ENCODE measurements at places on chromosomes 4 and X.

- DNase-seq, result no peak
Observed at GRCh38 chr4:4507923-4508322, 33.9 kb downstream of the STX18 start.

DNA sequence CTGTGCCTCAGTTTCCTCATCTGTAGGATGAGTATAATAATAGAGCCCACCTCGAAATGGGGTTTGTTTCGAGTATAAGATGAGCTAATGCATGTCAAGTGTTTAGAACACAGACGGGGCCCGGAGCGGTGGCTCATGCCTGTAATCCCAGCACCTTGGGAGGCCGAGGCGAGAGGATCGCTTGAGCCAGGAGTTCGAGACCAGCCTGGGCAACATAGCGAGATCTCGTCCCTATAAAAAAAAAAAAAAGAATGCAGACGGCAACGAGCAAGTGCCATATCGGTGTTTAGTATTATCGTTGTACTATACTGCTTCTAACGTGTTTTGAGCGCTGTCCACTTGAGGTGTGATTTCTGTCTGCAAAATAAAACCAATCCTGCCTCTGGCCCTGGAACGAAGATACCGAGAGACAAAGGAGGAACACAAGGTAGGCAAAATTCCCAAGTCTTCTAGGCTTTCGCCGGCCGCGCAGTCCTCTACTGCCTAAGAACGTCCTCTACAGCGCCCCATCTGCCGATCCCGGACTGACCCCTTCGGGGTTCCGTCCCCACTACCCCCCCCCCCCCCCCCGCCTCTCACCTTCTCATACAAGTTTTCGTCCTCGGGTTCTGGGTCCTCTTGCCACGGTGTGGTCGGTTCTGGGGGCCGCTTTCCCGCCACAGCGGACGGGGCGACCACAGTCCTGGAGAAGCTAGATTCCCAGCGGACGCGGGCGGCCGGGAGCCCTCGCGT, 442 bp downstream of the NDUFB11 start:
- no peak for DNase-seq

DNA sequence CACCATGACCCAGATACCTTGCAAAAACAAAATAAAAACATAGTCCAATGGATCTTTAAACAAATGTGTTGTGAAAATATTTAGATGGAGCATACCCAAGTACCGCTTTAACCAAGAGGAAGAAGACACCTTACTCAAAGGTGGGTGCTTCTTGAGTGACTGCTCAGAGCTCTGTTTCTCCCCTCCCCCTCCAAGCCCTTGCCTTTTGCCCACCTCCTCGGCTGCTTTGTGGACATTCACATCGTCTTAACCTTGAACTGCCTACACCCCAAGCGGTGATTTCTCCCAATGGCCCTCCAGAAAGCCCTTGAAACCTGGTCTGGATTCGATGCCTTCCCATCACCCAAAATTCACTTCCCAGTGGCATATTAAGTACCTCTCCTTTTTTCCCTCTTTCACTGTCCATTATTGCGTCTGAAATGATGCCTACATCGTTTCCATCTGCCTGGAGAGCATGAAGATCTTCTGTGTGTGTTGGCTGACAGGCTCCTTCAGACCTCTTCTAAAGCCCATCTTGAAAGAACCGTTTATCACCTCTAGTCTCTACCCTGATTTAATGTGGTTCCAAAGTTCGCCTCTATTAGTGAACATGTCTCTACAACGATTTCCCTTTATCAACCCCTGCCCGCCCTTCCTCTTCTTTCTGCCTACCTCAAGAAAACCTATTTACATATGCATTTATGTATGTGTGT, 968 bp downstream of the GPRIN3 start:
- no peak for DNase-seq

DNA sequence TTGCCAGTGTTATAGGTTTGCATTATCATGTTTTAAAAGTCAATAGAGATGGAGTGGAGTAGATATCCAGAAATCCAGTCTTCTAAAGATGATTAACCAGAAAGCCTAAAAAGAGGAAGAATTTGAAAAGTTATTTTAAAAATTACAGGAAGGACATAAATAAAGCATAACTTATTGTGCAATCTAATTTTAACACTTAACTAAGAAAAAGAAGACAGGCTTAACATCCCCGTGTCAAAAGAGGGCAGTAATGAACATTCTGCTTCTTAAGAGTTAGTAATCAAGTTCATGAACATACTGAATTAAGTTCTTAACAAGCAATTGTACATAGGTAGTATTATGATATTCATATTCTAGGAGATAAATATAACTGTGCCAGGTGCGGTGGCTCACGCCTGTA, 39.3 kb downstream of the ELF2 start:
- no peak for DNase-seq

DNA sequence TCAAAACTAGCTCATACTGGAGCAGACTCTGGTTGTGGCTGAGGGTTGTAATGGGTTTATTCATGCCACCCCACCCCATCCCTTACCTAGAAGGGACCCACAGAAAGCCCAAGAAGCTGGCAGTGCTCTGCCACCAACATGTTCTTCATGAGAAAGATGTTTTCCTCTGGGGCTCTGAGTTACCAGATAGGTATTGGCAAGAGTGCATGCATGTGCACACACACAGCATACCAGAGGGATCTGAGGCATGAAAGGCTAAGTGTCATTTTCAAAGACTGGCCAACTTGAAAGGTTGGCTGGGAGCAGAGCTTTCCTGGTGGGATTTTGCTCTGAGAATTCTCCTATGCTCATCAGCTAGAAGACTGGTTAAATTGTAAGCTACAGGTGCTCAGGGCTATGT, 65.2 kb downstream of the PHOX2B start:
- no peak for DNase-seq

DNA sequence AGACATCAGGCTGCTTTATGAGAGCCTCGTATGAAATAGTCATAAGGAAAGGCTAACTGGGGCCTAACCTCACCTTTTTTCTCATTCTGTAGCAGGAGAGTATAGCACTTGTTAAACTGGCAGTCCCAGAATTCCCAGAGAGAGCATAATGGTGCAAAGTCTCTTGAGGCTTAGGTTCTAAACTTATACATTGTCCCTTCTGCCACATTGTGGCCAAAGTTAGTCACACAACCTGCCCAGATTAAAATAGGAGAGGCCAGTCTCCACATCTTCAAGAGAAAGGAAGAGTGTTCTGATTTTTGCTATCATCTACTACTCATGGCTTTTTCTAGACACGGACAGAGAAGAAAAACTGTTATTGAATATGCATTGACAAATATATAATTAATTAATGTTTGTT, 1588.9 kb upstream of the PCDH7 start:
- DNase-seq, result no peak

DNA sequence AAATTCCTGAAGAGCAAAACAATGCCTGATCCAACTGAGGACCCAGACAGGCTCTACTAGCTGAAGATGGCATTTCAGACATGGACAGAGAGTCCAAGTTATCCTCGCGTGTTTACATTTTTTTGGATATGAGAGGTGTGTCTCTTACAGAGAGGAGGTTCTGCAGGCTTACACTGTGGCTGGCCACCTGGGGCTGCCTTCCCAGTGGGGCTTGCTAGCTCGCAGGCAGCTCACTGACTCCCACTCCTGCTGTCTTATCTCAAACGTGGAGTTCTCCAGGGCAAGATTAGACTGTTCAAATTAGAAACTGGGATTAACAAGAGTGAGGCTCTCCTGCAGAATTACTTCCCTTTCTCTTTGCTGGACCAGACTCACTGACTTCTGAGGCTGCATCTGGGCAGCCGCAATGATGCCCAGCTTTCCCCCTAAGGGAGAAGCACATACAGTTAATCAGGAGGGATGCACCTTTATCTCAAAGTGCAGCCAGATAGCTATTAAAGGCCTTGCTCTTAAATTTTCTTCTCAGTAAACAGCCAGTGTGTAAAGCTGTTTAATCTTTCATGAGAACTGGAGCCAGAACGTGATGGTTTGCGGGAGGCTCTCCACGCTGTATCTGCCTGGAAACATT, 123.0 kb downstream of the ENPP6 start:
- no peak for DNase-seq

DNA sequence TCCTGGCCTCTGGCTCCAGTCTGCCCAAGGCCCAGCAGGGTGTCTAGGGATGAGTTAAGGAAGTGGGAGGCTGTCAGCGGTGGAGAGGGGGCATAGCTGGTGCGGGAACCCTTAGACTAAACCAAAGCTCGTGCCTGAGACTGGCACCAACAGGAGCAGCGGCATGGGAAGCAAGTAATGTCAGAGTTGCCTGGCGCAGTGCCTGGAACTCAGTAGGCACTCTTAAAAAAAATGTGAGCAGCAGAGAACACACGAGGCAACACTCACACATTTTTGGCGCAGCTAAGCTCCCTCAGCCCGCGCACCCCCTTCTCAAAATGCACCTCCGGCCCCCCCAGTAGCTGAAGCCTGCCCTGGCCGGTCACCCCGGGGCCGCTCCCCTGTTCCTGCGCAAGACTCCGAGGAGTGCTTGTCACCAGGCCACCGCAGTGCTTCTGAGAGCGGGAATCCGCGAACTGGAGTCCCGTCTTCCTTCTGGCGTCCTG, 583 bp downstream of the GABRE start:
- no peak for DNase-seq

DNA sequence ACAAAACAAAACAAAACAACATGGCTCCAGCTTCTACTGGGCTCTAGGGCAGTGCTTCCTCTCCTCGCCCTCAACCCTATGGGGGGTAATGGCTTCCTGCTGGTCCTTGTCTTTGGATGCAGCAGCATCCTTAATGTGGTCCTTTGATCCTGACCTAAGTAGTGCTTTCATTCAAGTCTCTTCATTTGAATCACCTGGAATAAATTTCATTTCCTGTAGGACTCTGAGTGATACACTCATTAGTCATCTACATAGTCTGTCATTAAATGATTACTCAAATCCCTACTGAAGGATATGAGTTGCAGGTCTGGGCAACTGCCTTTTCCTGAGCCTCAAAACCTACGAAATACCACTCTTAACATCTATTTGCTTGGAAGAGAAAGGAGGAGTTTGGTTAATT, 54.5 kb downstream of the RHOH start:
- DNase-seq, result no peak

DNA sequence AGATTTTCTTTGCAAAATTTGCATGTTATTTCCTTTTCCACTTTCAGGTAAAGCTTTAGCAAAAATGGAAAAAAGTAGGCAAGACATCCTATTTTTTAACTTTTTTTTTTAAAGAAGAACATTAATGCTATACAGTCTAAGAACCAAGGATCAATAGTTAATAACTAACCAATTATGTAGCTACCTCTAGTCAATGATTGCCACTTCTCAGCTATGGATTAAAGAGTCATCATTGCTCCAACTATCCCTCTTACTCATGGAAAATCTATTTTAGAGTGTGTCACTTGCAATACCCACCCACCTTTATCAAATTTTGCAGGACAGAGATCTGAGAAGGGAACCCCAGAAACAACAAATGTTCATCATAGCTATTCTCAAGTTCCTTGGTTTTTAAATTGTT, 223.1 kb downstream of the ANK2 start:
- no peak for DNase-seq

DNA sequence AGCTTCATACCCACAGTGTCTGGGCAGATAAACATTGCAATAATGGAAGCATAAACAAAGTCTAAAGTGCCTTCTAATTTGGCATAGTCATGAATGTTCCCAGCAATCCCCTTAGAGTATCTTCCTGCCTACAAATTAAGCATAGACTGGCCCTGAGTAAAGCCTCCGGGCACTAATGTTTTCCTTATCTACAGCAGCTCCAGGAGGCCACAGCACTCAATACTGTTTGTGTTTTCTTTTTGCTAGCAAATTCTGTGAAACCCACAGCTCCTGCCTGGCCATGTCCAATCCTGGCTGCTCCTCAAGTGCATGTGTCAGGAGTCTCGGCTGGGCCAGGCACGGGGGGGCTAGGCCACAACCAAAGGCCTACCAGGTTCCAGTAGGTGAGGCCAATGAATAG, 102.7 kb upstream of the TBC1D9 start:
- no peak for DNase-seq

GRCh38 chr4:104593019-104593418, 98.3 kb upstream of the CXXC4 start:
- no peak for DNase-seq

GRCh38 chr4:74364652-74365491, at the start of gene EREG:
EREG (plus strand) TSS chr4:74365145; CDS start chr4:74365309, 164 bp downstream.
- no peak for DNase-seq

DNA sequence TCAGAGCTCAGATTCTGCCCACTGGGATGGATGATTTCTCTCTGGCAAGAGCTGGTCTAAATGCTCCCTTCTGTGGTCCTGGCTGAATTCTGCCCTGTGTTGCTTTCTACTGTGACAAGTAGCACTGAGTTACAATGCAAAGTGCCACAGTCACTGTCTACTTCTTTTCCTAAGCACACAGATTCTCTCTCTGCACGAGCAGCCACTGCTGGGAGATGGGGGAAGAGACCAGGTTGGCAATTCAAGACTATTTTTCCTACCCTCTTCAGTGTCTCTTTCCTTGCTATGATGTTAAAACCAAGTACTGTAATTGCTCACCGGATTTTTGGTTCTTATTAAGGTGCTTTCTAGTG, 45.5 kb downstream of the STAP1 start:
- no peak for DNase-seq

DNA sequence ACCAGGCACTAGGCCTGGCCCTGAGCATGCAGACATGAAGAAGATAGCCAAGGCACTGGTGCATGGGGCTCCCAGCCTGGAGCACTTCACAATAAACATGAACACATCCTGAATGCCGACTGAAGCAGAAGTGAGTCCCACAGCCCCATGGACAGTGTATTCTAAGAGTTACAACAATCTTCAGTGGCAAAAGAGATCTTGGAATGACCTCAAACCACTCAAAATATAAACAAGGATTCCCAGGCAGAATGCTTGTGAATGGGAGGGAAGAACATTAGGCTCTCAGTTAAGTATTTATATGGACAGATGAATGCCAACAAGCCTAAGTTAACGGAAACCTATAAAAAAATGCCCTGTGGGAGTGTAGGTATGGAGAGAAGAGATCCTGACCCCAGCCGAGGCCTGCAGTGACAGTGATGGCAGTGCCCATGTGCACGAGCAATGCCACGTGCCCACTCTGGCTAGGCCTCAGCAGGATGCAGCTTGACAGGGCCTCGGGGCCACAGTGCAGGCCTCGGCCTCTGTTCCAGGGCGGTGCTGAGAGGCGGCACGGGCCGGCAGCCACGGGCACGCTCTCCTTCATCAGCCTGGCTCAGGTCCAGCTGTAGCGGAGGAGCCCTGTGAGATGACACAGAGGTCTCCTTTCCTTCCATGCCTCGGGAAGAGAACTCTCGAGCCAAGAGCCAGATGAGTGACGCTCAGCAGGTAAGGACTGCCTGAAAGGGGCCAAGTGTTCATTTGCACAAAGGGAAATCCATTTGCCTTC, 49.2 kb downstream of the IRF2 start:
- DNase-seq, result no peak

DNA sequence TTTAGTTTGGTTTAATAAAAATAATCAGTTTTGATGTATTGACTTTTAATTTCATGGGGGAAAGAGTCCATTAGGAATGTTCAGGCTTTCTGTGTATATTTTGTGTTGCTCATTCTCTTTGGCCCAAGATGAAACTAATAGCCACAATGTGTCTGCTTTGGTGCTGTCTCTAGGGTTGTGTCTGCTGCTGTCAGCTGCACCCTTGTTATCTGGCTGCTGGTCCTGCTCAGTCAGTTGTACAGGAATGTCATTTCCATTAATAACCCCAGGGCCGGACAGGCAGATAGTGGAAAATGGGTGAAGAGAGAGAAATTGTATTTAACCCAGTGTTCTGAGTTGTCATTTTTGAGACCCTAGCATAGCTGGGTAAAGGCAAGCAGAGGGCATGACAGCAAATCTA, 115.1 kb downstream of the PHEX start:
- no peak for DNase-seq

- no peak for DNase-seq
Observed at GRCh38 chrX:108123591-108124366, 32.2 kb downstream of the ATG4A start.

GRCh38 chrX:44105228-44105913, 132.2 kb upstream of the NDP start:
- DNase-seq, result no peak

GRCh38 chr4:95869961-95870500, 30.1 kb downstream of the PDHA2 start:
- no peak for DNase-seq
